AG04450 (cell line): ENCODE measurements at places on chromosomes 7 and 10. TPM values are rescaled to one million over a fixed set of nuclear protein-coding genes. Genes with fewer than 3 reads are reported as not detected.

MMP21 gene
- polyA plus RNA-seq, result 0.07 TPM in 1 of 2 replicates, not detected in the other

TMEM236 gene
- polyA plus RNA-seq, result 0.01 and 0.02 TPM in 2 replicates

CALY gene
- polyA plus RNA-seq, result 0.16 and 0.41 TPM in 2 replicates

SEMA3A gene
- 61.9 and 80.2 TPM in 2 replicates for polyA plus RNA-seq

GRCh38 chr7:45696476-45696875 is 122.3 kb downstream of the ADCY1 start:
- DNase-seq, result no peak

DNA sequence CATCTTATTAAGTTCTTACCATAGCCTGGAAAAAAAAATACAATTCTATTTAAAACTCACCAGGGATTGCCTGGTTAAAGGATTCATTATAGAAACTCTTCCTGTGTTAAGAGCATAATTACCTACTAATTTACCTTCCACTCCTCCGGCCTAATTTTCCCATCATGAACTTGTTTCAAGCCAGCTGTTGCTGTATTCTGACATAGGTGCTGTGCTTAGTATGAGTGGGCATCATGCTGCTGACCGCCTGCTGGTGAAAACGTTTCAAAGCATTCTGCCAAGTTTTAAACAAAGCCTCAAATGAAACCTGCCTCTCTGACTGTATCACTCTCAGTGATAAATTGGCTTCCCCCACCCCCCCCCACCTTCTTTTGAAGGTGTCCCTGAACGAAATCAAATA is 47.8 kb upstream of the KCNMA1 start:
- DNase-seq, result no peak

- no peak for DNase-seq
Measured at GRCh38 chr10:116978901-116979300, 26.1 kb downstream of the SHTN1 start.

DNA sequence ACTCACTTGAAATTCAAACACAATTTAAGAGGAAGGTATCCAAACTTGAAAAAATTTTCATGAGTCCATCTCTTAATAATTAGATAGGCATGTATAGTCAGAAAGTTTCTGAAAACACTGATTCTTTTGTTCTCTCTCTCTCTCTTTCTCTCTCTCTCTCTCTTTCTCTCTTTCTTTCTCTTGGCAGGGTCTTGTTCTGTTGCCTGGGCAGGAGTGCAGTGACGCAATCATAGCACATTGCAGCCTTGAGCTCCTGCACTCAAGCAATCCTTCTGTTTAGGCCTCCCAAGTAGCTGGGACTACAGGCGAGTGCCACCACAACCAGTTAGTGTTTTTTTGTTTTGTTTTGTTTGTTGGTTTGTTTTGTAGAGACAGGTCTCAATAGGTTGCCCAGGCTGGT is 59.3 kb downstream of the PRTFDC1 start:
- DNase-seq, result no peak

DNA sequence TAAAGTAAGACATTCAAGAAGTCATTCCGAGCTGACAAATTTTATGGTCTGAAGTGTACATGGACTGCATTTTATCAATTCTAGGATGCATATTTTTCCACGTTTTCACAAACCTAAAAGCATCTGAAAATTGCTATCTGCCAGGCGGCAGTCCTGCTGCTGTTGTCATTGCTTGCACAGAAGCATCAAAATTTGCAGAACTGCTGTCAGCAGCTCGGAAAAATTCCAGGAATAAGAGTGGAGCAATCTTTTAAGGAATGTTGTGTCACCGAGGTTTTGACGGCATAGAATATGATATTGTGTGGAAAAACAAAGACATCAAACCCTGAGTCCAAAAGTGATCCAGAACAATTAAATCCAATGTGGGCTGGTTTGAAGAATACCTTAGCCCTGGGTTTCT is 61.4 kb downstream of the CHCHD3 start:
- DNase-seq, result no peak

DNA sequence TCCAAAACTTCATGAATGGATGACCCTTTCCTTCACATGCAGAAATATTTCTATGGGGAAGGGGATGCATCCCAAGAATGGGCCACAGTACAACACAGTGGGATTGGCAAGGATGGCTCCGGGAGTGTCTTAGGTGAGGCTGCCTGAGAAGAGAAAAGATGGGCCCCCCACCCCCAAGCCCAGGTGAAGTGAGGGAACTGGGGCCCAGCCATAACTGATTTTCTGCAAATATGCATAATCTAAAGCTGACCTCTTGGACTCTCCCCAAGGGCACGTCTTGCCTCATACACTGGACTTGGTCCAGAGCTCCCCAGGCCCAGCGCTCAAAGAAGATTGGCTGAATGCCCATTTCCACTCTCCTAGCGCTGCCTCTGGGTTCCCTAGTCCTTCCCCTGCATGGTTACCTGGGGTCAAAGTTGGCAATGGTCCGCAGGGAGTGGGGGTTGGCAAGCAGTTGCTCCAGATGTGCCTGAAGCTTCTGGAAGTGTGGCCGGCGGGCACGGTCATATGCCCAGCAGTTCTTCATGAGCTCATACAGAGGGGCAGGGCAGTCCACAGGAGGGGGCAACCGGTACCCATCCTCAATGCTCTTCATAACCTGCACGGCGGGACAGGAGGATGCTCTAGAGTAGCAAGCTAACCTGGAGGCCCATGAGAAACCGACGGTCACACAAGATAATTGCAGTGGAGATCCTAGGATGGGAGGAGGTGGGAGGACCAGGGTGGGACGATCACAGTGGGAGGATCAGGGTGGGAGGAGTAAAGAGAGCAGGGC is 12.3 kb downstream of the ZYX start:
- no peak for DNase-seq

GRCh38 chr7:132206594-132206993 is 369.7 kb downstream of the PLXNA4 start:
- DNase-seq, result no peak

GRCh38 chr10:99612167-99612831 is 7.9 kb downstream of the SLC25A28 start:
- peak; percentile 13 for DNase-seq

DNA sequence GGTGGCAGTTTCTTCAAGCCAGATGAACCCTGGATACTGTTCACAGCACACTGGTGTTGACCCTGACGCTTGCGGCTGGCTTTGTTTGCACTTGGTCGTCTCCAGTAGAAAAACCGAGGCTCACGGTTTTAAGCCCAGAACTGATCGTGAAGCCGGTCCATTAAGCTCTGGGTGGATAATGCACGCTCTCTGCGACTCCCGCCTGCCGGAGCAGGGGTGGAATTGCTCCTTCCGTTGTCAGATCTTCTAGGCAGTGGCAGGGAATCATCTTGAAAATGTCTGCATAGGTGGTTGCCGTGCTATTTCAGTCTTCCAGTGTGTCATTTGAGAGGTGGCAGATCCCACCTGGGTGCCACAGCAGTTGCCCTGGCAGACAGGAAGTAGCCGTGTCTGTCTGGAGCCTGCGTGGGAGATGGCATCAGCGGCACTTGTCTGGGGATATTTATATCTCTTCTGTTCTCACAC is 35.9 kb upstream of the AP5Z1 start:
- no peak for DNase-seq

GRCh38 chr7:100745184-100745583 is 11.8 kb downstream of the ZAN start:
- no peak for DNase-seq

GRCh38 chr7:137003566-137003965 is 135.1 kb downstream of the CHRM2 start:
- no peak for DNase-seq

DNA sequence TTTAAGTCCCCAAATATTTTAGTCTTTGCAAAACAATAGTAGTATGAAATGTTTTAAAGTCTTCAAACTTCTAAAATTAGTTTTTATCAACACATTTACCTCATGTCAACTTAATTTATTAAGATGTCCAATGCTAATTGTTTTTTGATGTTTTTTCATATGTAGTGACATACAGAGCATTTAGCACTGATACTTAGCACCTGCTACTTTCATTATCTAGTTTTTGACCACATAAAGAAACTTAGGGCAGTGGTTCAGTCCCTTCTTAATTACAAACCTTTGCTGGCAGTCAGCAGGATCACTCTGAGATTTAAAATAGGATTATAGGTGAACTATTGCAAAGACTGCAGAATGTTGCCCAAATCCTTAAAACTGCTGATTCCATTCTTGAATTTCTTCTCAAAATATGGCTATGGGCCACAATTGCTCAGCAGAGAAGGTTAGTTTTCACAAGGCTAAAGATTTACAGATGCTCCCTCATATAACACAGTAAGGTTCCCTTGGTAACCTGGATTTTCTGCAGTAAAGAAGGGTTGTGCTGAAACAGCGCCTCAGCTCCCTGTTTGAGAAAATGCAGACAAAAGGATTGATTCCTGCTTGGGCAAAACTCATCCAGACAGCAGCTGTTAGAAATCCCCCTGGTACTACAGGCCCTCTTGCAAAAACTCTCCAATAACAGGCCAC is 3.4 kb downstream of the GPR85 start:
- DNase-seq, result no peak

DNA sequence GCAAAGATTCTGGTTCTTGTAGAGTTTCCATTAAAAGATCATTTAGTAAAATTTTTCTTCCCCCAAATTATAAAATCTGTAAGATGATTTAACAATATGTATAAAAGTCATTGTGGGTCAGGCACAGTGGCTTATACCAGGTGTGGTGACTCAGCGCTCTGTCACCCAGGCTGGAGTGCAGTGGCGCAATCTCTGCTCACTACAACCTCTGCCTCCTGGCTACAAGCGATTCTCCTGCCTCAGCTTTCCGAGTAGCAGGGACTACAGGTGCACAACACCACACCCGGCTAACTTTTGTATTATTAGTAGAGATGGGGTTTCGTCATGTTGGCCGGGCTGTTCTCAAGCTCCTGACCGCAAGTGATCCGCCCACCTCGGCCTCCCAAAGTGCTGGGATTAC is 68.0 kb downstream of the SEPTIN14 start:
- DNase-seq, result no peak

DNA sequence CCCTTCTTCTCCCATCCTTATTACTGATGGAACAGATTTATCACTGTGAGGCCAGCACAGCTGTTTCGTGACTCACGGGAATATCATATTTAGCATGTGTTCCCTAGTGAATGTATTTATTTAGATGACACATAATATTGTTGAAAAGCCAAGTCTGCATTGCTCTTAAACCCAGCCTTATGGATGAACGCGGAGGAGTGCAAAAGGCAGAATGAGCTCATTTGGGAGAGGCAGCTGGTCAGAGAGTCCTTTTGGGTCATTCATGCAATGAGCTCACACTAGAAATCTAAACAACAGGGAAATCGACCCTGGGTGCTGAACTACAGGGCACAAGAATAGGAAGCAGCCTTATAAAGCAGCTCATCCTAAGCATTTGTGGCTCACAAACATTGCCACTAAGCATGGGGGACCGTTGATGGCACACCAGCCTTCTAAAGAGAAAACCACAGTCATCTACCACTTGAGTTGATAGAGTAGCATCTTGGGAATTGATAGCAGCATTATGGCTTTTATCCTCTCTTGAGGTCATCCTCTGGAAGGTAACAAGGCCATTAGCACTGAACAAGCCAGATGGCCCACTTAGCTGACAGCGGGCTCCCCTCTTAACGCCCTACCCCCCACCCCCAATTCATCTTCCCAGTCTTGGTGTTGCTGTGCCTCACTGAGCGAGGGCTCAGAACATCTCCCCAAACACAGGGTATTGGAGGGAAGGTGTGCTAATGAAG is 32.9 kb upstream of the SDK1 start:
- DNase-seq, result peak; percentile 97

- DNase-seq, result no peak
Measured at GRCh38 chr10:131568866-131569265, 257.3 kb upstream of the TCERG1L start.

- DNase-seq, result no peak
Measured at GRCh38 chr10:37856881-37857286, 526 bp downstream of the ZNF248 start.

- no peak for DNase-seq
Measured at GRCh38 chr7:39493934-39494333, 72.3 kb upstream of the YAE1 start.

DNA sequence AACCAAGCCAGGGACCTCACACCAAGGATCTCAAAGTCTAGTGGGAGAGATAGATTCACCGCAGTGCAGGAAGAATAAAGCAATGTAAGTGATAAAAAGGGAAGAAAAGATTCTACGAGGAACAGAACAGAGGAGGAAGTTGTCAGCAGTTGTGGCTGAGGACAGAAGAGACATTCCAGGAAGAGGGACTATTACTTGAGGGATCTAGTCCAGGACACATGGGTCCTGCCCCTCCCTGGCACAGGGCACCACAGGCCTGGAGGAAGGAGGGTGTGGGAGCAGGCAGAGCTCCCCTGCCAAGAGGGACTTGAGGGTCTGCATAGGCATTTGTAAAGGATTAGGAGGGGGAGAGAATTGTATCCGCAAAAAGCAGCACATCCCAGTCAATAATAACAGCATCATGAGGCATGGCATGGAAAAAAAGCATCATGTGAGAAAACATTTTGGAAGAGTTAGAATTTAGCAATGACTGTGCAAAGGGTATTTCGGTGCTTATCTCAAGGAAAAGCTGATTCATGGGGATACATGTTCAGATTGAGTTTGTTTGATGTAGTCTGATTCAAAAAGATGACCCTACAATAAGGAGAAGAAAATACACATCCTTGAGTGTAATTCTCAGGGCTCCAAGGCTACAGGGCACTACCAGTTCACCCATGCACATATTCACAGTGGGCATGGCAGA is 12.7 kb downstream of the C10orf71 start:
- DNase-seq, result no peak

- DNase-seq, result no peak
Measured at GRCh38 chr10:5497948-5498730, 1.2 kb downstream of the CALML5 start.

GRCh38 chr7:100604976-100605911 is 3.1 kb downstream of the PCOLCE start:
- no peak for DNase-seq

DNA sequence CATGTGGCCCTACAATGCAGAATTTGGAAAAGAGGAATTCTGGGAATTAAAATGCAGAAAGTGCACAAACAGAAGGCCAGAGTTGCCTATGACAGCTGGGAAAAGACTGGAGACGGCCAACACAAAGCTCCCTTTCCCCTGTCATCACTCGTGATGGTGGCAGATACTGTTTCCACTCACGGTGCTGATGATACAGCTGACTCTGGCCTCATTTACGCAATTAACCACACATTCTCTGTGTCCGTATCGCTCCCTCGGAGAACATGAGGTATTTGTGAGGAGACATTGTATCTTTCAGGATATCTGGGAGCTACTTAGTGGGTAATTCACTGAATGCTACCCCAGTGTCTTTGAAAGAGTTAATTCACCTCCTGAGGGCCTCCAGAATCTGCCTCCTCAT is 172.8 kb downstream of the TAX1BP1 start:
- no peak for DNase-seq

- no peak for DNase-seq
Measured at GRCh38 chr7:140673063-140673773, 473 bp downstream of the ADCK2 start.

DNA sequence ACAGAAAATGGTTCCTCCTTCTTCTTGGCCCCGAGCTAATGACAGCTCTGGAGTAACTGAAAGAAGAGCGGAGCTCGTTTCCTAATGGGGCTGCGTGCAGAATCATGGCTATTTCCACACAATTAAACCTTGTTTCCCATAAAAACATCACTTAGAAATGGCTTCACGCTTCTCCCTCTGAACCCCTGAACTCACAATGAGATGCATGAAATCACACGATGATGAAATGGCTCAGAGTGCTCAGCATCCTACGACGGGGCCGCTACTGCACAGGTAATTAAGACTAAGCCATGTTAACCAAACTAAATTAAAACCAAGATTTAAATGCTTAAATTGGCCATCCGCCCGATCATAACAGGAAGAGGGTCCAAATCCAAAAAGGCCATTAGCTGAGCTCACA is 80.0 kb upstream of the DNAAF5 start:
- no peak for DNase-seq

- no peak for DNase-seq
Measured at GRCh38 chr10:47268696-47269095, 31.3 kb upstream of the GDF10 start.
